Activated T-cell treated with anti-CD3 and anti-CD28 coated beads, Interleukin-2, amount 50 U/mL, for 24 hours (primary cell): ENCODE measurements at places on chromosomes 1 and 21.

GRCh38 chr1:54551891-54552290 lies 3.9 kb downstream of the ACOT11 start:
- DNase-seq = no peak

- DNase-seq = no peak
Measured at GRCh38 chr1:5579966-5580365, 412.3 kb downstream of the NPHP4 start.

DNA sequence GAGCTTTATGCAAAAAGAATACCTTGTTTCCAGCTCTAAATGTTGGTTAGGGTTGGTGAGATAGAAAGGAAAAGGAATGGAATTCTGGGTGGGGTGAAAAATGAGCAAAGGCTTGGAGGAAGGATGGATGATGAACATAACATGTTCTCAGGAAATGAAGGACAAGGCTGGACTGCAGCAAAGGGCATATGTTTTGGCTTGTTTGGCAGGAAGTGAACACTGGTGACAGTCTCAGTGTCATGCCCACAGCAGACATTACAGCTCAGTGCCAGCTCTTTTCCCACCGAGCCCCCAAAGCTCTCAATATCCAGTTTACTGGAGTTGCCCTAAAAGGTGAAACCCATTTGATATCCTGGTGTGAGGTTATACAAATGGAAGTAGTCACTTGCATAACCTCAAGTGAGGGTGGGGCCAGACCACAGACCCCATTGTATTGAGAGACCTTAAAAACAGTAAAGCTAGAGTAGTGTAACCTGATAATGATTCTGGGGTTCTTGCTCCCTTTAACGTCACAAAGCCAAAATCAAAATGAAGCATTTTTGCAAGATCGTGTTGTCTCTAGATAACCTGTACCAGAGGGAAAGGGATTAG lies 270.6 kb downstream of the NFIA start:
- DNase-seq = no peak

- DNase-seq = no peak
Measured at GRCh38 chr1:209749670-209750323, 6.1 kb upstream of the TRAF3IP3 start.

DNA sequence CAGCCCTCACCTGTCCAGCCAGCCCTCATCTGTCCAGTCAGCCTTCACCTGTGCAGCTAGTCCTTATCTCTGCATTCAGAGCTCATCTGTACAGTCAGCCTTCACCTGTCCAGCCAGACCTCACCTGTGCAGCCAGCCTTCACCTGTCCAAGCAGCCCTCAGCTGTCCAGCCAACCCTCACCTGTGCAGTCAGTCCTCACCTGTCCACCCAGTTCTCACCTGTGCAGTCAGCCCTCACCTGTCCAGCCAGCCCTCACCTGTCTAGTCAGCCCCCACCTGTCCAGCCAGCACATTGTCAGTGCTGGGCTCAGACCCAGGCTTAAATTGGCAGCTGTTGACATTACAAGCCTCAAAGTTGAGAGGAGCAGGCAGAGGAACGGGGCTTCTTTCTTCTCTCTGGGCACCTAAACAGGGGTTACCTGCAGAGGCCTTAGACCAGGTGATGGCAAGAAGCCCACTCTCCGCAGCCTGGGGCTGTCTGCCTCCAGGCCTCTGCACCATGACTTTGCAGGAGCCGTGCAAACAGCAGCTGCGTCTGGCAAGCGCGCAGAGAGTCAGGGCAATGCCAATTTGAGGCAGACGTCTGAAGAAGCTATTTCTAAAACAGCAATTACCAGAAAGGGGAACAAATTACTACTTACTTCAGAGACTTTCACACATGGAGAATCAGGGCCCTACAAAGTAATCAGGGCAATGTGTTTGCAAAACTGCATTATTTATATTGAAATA lies 506.1 kb downstream of the NPHP4 start:
- DNase-seq = no peak

- no peak for DNase-seq
Measured at GRCh38 chr1:91604632-91605031, 104.0 kb downstream of the CDC7 start.

DNA sequence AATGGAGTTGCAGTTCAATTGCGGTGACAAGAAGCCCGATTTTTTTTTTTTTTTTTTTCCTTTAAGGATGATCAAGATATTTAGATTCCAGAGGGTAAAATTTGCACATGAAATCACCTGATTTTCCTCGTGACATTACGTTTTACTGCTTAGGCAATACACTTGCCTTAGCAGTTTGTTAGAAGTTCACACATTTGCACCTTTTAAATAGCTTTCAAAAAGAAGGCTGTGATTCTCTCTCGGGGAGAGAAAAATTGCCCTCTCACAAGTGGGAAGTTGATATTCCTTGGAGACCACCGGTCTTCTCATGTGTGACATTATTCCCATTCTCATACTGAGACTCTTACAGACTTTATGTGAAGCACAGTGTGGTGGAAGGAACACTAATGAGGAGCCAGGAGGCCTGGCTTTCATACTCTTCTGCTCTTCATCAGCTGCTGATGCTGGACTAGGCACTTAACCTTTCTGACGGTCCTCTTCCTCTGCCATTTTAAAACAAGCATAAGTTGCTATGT lies 69.8 kb upstream of the HSPA13 start:
- no peak for DNase-seq

- DNase-seq = no peak
Measured at GRCh38 chr1:200732438-200732837, 6.3 kb upstream of the CAMSAP2 start.

DNA sequence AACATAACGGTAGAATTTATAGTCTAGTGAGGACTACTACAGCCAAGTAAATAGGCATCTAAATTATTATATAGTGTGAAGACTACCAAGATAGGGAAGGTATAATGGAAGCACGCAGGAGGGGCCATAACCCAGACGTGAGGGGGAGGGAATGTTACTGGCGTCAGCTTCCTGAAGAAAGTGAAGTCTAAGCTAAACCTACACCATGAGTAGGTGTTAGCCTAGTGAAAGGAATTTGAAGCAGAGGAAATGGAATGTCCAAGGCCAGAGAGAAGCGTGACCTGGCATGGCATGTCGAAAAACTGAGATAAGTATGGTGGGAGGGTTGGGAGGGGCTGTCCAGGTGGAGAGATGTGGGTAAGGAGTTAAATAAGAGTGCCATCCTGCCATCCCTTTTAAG lies 140.5 kb downstream of the SLC44A5 start:
- DNase-seq = no peak

DNA sequence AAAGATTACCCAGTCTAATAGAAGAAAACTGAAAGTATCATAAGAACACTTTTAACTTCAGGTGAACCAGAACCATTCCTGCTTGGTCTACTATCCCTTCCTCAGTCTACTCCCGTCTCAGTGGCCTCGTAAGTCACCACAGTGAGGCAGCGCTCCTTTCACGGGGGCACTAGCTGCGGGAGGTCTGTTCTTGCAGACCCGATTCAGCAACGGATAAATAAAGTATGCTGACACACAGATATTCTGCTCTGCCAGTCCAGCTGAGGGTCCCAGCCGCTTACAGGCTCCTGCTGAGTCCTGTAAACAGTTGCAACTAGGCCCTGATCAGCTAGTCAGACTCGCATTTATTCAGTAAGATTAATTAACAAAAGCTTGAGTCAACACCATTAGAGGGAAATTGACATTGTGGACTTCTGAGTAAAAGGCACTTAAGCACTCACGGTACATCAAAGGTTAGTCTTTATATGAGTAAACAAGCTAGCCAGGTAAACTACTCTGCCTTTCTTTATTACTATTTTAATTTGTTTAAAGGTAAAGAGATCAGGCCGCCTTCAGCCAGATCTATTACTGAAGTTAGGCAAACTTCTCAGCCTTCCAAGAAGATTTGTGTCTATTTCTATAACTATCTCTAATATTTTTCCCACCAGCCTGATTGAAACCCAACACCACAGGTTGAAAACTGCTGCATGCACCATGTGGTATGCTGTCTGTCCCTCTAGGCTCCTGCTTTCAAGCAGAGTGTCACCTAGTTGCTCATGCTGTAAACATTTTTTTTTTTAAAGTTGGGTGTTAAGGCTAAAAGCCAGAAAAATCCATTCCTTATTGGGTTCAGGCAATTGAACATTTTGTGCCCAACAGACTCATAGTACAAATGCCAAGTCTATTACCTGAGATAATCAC lies 87.7 kb downstream of the INTS7 start:
- DNase-seq = no peak

DNA sequence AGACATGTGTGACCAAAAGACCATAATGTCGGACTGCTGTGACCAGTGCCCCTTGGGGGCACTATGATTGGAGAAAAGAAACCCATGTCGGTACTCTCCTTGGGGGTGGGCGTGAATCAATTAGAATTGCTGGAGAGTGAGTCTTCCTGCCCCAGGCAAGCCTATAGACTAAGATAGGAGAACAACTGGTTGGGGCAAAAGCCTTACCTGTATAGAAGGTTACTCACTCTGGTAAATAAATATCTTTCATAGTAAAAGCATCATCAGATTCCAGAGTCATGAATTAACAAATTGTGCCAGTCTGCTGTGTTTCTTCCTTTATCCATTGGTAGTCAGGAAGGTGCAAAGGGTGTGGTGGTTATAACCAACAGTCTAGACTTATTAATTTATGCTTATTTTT lies 2.9 kb upstream of the PTGFRN start:
- DNase-seq = no peak

DNA sequence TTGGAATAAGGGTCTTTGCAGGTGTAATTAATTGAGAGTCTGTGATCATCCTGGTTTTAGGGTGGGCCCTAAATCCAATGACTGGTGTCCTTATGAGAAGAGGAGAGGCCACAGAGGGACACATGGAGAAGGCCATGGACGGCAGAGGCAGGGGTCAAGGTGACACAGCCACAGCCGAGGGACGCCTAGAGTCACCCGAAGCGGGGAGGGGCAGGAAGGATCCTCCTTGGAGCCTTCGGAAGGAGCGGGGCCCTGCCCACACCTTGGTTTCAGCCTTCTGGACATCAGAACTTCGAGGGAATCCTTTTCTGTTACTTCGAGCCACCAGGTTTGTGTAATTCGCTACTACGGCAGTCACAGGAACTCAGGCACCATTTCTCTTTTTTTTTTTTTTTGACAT lies 31.1 kb downstream of the RRP1 start:
- no peak for DNase-seq

DNA sequence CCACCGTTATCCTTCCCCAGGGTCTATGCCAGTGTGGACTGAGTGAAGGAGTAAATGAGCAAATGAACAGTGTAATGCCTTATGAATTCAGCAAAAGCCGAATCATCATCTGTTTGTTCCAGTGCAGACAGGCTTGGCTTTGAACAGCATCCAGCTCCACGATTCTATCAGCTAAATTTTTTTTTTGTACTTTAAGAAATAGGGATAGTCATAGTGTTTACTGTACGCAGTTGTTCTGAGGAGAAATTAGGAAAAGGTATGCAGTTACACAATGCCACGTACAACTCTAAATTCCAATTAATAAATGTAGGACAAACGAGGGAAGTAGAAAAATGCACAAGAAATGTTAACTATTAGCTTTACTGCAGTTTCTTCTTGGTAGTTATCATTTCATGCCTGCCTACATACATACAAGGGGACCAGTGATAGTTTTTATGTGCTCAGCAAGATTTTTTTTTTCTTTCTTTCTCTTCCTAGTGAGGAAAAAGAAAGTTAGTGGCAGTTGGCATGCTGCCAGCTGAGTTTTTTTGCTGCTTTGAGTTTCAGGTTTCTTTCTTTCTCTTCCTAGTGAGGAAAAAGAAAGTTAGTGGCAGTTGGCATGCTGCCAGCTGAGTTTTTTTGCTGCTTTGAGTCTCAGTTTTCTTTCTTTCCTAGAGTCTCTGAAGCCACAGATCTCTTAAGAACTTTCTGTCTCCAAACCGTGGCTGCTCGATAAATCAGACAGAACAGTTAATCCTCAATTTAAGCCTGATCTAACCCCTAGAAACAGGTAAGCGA lies at the start of gene IFI44L:
Gene IFI44L (plus strand): TSS at position 646 of the 777 bp plus-strand sequence. CDS start 7,468 bp downstream, outside the sequence.
- peak; percentile 68 for DNase-seq

GRCh38 chr1:67314696-67315095 lies 7.0 kb downstream of the IL12RB2 start:
- no peak for DNase-seq

GRCh38 chr1:228939001-228939691 lies 203.9 kb downstream of the RHOU start:
- no peak for DNase-seq

DNA sequence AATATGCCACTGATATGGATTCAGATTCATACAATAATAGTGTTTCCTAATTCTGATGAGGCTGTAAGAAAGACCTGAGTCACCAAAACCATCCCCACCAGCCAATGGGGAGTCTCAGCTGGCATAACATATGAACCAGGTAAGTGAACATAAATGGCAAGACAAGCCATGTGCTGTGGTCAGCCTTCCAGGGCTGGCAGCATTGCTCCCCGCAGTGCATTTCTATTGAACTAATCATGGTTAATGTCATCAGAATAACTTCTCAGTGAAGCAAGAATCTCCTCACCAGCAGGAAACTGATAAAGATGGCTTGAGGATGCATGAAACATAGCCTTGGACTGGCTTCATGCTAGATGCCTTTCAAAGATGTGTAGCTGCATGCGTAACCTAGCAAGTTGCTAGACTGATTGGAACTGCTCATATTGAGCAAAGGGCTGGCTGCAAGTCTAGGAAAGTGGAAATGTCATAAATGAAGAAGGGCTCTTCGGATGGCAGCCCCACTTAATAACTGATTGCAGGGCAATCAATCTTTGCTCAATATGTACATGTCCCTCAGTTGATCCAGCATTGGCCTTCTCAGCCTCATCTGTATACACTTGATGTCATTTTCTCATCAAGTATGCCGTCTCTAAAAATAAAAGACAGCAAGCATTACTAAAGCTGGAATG lies 88.0 kb downstream of the NTNG1 start:
- DNase-seq = no peak

- no peak for DNase-seq
Measured at GRCh38 chr1:3551290-3551678, 60.0 kb downstream of the MEGF6 start.

- DNase-seq = no peak
Measured at GRCh38 chr1:196477262-196477661, 131.0 kb downstream of the KCNT2 start.

DNA sequence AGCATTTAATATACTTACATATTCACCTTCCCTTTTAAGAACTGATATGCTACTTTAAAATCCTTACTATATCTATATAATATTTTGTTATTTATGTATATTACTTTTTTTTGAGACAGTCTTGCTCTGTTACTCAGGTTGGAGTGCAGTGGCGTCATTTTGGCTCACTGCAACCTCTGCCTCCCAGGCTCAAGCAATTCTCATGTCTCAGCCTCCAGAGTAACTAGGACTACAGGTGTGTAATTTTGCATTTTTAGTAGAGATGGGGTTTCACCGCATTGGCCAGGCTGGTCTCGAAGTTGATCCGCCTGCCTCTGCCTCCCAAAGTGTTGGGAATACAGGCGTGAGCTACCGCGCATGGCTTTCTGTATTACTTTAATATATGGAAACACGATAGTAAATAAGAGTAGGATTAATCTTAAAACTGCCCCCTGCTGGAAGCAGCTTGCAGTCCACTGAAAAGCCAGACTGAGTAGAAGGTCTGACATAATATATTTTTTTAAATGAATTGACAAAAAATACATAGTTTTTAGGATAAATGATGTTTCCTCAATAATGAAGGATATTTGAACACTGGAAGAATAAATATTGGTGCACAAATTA lies 24.4 kb downstream of the RCAN3 start:
- peak; percentile 54 for DNase-seq
